ENCODE measurements at places on chromosomes 11 and 22. TPM values are rescaled to one million over a fixed set of nuclear protein-coding genes. Genes with fewer than 3 reads are reported as not detected.

DNA sequence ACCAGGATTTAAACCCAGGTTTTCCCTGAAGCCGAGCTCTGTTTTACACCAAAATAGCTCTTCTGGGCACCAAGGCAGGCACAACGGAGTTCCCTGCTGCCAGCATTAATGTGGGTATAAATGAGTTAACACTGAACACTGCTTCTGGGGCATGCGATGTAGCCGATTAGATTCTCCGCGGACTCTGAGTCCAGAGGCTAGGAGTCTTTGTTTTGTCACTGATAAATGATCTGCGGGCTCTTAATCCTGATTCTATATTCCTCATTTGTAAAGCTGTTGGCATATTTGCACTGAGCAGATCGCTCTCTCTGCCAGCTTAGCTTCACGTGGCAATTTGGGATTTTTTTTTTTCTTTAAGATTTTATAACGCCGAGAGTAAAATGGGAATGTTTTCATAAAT lies 16.8 kb upstream of the LDLRAD3 start:
- DNase-seq, result no peak

DNA sequence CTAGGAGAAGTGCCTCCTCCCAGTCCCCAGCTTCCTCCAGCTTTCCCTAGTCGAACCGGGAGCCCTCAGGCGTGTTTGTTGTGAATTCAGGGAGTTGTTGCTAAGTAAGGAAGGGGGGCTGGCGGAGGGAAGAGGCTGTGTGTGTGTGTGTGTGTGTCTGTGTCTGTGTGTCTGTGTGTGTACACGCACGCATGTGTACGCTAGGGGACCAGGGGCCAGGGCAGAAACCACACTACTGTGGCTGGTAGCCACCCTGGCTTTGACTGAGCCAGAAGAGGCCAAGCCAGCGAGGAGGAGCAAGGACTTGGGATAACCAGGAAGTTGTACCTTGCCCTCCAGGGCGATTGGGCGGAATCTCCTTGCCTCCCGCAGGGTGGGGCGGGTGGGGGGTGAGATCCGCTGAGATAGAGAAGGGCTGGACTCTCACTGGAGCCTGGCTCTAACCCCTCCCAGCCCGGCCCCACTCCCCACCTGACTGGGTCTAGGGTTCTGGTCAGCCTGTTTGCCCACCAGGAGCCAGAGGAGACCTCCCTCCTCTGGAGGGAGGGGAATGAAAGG lies 7.5 kb downstream of the BCL9L start:
- DNase-seq, result no peak

- no peak for DNase-seq
Observed at GRCh38 chr11:62393061-62393611, 25.7 kb upstream of the SCGB1A1 start.

- DNase-seq, result no peak
Observed at GRCh38 chr11:1151366-1152315, 6.1 kb upstream of the MUC5AC start.

DNA sequence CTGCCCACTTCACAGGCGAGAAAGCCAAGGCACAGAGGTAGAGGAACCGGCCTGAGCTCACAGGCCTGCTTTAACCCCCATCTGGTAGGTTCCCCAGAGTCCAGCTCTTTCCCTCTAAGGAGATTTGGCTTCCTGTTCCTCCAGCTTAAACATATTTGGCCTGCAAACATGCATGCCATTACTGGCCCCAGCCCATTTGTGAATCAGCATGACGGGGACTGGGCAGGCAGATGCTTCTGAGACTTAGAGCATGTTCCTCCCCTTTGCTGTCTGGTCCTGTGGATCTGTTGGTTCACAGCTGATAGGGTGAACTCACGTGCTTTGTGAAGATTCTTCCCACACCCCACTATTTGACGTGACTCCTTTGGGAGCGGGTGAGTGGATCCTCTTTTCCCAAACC lies 12.6 kb downstream of the CHST1 start:
- no peak for DNase-seq

DNA sequence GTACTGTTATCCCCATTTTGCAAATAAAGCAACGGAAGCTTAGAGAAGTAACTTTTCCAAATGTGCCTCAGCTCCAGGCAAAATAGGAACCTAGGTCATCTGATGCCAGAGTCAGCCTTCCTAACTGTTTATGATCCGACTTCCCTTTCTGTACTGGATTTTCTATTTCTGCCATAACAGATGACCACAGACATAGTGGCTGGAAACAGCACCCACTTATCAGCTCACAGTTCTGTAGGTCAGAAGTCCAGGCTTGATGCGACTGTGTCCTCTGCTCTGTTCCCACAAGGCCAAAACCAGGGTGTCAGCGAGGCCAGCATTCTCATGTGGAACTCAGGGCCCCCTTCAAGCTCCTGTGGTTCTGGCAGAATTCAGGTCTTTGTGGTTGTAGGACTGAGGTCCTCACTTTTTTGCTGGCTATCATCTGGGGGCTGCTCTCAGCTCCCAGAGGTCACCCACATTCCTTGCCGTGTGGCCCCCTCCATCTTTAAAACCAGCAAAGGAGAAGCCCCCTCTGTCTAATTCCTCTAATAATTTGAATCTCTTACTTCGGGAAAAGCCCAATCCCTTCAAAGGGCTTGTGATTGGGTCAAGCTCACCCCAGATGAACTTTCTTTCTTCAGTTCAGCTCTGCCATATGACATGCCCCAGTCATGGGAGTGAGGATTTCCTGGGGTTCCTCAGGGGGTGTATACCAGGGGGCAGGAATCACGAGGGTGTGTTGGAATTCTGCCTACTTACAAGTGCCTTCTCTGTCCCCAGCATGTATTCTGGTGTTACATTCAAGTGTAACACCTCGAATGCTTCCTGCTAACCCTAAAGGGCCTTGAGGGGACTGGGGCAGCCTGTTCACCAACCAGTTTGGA lies 15.3 kb downstream of the KCNJ5 start:
- DNase-seq, result no peak

- DNase-seq, result no peak
Observed at GRCh38 chr11:116557282-116557681, 215.5 kb downstream of the BUD13 start.

DNA sequence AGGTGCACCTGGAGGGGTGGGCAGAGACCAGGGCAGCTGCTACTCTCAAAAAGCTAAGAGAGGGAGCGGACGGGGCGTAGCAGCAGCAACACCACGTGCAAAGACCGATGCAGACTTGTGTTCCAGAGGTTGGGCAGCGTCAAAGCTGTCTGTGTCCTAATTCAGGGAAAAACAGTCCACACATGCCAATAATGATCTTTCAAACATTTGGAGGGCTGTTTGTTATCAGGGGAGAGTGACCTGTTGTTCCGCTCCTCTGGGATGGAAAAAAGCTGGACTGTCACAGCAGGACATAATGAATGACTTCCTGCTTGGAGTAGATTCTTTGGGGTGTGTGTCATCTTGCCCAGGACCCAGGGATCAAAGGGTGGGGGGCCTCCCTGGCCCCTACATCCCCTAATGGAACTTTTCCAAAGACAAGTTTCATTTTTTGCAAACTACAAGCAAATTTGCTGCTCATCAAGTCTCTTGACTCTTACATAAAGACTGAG lies 6.2 kb upstream of the FBLN1 start:
- DNase-seq, result no peak

LRRC4C gene
- not detected for total RNA-seq

SLC22A8 gene
- total RNA-seq, result not detected
